ENCODE measurements at places on chromosomes 16 and 17.

DNA sequence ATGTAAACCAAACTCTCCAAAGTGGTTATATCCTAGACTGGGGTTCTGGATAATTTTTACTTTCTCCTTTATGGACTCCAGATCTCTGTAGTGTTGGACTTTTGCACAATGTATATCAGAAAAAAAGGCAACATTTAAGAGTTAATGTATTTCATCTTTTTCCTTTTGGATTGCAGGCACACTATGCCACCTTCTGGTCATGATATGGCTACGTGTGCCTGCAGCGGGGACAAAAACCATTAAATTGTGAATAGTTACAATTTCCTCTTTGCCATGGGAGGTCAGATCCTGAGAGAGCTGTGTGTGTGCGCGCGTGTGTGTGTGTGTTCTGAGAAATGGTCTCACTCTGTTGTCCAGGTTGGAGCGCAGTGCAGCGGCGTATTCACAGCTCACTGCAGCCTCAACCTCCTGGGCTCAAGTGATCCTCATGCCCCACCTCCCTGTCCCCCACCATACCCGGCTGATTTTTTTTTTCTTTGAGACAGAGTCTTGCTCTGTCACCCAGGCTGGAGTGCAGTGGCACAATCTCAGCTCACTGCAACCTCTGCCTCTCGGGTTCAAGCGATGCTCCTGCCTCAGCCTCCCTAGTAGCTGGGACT, 4.3 kb upstream of the SGF29 start:
- H3K4me1 ChIP-seq: peaks cover 5% of the 10 kb centered on the region
- no peaks in the 10 kb centered on the region for H3K27me3 ChIP-seq
- H3K4me3 ChIP-seq: no peak overlapping the region
- peak; percentile 61 for DNase-seq
- H3K36me3 ChIP-seq: no peaks in the 10 kb centered on the region
- no peak overlapping the region for H3K27ac ChIP-seq

DNA sequence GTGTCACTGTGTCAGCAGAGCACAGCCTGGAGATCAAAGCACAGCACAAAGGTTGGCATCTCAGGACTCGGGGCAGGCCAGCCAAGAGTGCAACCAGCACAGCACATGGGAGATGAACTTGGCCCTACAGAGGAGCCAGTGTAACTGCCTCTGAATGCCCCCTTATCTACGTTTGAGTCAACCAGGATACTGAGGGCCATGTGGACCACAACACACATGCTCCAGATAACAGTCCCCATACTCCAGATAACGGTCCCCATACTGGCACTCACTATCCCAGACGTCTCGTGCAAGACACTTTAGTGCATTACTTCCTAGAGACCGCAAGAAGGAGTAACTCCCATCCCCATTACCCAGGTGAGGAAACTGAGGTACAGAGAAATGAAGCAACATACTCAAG, 88.2 kb downstream of the XYLT1 start:
- H3K27ac ChIP-seq: no peak overlapping the region
- H3K4me1 ChIP-seq: no peaks in the 10 kb centered on the region
- no peaks in the 10 kb centered on the region for H3K27me3 ChIP-seq

- H3K4me3 ChIP-seq: peak overlapping the region; percentile 97
- peak overlapping the region; percentile 99 for H3K27ac ChIP-seq
- no peaks in the 10 kb centered on the region for H3K27me3 ChIP-seq
- peaks cover 56% of the 10 kb centered on the region for H3K36me3 ChIP-seq
Measured at GRCh38 chr17:77089124-77089490, 51.7 kb upstream of the SEC14L1 start.

DNA sequence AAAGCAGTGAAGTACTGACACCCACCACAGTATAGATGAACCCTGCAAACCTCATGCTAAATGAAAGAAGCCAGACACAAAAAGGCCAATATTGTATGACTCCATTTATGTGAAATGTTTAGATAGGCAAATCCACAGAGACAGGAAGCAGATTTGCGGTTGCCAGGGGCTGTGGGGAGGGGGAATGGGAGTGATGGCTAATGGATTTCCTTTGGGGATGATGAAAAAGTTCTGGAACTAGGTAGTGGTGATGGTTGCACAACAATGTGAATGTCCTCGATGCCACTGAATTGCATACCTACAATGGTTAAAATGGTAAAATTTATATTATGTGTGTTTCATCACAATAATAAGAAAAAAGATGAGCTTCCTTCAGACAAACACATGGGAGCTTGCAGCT, 28.4 kb upstream of the WFIKKN2 start:
- no peaks in the 10 kb centered on the region for H3K27me3 ChIP-seq
- no peaks in the 10 kb centered on the region for H3K36me3 ChIP-seq
- peak; percentile 34 for DNase-seq
- no peak overlapping the region for H3K4me3 ChIP-seq
- no peak overlapping the region for H3K27ac ChIP-seq

DNA sequence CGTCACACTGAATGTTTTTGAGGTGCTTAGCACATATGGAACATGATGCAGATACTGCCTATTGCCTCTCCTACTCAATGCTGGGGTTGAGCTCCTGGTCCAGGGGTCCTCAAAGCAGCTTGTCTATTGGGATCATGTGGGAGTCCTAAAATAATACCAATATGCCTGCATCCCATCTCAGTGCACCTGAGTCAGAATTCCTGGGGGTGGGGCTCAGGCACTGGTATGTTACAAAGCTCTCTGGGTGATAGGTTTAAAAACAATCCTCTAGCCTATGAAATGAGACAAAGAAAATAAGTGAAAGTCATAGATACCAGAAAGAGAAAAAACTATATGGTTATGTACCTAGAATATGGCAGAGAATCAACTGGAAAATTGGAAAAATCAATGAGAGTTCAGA, 156.6 kb upstream of the NLRP1 start:
- peaks cover 66% of the 10 kb centered on the region for H3K27me3 ChIP-seq
- H3K36me3 ChIP-seq: no peaks in the 10 kb centered on the region
- no peak overlapping the region for H3K4me3 ChIP-seq
- H3K4me1 ChIP-seq: no peaks in the 10 kb centered on the region

GRCh38 chr16:54703339-54703738, 227.3 kb upstream of the IRX5 start:
- no peaks in the 10 kb centered on the region for H3K4me1 ChIP-seq
- H3K27me3 ChIP-seq: no peaks in the 10 kb centered on the region
- no peaks in the 10 kb centered on the region for H3K36me3 ChIP-seq
- no peak overlapping the region for H3K27ac ChIP-seq
- H3K4me3 ChIP-seq: no peak overlapping the region

DNA sequence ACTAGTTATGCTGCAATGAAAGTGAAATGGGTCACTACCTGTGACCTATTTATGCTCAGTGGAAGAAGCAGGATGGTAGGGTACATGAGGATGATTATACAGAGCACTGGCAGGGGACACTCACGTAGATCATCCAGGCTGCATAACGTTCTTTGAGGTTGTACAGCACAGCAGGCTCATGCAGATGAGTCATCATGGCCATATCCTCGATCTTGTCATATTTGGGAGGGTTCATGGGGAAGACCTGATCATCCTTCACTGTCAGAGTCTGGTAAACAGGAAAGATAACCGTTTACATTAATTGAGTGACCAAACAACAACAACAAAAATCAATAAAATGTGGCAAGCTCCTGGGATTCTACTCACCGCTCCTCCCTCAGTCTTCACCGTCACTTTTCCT, 2.1 kb downstream of the MYH2 start:
- H3K4me1 ChIP-seq: peaks cover 6% of the 10 kb centered on the region
- H3K36me3 ChIP-seq: no peaks in the 10 kb centered on the region
- no peak for DNase-seq
- H3K27me3 ChIP-seq: no peaks in the 10 kb centered on the region

- H3K4me1 ChIP-seq: peaks cover 5% of the 10 kb centered on the region
- no peak for DNase-seq
- H3K27me3 ChIP-seq: peaks cover 13% of the 10 kb centered on the region
- H3K4me3 ChIP-seq: no peak overlapping the region
Measured at GRCh38 chr17:63918305-63918704, 334 bp downstream of the GH1 start.

DNA sequence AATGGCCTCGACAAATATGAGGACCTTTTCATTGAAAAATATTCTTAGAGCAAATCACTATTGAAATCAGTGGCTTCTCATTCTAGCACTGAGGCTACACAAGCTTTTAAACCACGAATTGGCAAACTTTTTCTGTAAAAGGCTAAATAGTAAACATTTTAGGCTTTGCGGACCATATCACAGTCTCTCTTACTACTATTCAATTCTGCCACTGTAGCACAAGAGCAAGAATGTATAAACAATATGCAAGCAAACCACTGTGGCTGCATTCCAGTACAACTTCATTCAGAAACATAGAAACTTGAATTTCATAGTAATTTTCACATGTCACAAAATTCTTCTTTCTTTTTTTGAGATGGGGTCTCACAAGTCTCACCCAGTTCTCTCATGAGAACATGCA, 49.1 kb downstream of the PHLPP2 start:
- no peaks in the 10 kb centered on the region for H3K4me1 ChIP-seq
- H3K27ac ChIP-seq: no peak overlapping the region
- no peak for DNase-seq
- peaks cover 57% of the 10 kb centered on the region for H3K36me3 ChIP-seq
- H3K4me3 ChIP-seq: no peak overlapping the region

DNA sequence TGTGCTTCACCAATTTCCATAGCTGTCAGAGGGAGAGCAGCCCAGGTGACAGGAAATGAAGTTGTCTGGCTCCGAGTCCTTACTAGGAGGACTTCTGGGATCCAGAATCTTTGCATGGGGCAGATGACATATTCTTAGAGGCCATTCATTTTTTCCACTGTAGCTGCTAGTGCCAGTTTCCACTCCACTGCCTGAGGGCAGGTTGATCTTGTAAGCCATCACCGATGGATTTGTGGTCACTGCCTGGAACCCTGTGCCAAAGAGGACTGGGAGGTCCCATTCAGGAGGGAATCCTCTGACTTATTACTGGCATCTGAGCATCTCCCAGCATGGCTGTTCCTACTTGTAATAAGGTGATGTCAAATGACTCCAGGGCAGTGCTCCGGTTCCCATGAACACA, 144.1 kb upstream of the KCNJ18 start:
- peaks cover 20% of the 10 kb centered on the region for H3K36me3 ChIP-seq
- H3K4me1 ChIP-seq: peaks cover 19% of the 10 kb centered on the region
- H3K4me3 ChIP-seq: no peak overlapping the region
- no peak overlapping the region for H3K27ac ChIP-seq
